ENCODE measurements at places on chromosomes 4 and X.

DNA sequence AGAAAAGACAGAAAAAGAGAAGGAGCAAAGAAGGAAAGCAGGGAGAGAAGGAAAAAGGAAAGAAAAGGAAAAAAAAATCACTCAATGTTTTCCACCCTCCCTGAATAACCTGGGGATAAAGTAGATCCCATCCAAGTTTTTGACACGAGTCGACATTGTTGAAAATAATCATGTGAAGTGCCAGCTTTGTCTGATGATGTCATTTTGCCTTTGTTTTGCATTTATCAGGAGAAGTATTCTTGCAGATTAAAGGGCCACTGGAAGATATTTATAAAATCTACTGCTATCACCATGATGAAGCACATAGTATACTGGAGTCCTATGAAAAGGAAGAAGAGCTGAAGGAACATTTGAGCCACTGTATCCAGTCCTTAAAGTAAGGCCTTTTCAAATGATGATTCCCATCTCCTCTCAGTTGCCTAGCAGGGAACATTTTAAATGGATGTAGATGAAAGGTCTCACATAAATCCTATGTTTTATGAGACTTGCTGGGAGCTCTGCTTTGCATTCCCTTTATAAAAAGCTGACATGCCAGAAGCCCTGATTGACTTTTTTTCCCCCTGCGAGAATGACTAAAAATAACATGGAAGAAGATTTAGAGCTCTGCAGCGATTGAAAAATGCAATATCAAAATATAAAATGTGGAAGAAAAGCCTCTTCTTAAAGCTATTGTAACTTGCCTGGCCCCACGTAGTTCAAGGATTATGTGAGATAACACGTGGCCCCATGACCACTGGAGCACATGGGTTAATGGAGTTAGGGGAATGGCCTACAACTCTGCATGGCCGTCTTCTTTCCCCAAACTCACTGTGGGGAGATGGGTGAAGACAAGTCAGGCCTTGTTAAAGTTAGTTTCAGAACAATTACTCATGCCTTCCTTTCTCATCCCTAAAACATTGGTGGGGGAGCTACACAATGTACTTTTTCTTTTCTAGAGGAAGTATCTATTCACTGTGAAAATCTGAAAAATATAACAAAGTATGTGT is 77.5 kb downstream of the INTS12 start:
- no peak for DNase-seq

GRCh38 chr4:39295784-39296183 is 70.4 kb downstream of the RFC1 start:
- no peak for DNase-seq

DNA sequence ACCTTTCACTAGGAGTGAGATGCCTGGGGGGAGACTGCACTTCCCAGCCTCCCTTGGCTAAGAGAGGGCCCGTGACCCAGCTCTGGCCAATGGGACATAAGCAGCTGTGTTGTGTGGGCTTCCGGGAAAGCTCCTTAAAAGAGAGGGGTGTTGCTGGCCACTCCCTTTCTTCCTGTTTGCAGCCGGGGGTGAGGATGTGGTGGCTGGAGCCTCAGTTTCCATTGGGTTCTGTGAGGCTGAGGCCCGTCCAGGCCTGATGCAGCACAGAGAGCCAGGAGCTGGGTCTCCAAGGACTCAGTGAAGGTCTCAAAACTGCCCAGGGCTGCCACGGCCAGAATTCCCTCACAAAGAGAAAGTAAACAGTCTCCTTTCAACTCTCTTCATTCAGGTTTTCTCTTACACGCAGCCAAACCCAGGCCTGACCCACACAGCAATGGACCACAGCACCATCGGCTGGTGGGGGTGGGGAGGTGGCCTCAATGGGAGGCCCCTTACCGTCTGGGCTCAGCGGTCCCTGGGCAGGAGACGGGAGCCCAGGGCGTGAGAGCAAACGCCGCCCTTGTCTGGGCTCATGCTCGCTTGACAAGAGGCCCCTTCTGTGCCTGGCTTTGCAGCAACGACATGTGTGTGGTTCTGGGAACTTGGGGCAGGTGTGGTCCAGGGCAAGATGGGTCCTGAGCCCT is 6.6 kb downstream of the NKX1-1 start:
- DNase-seq: no peak

- no peak for DNase-seq
These were observed 223.7 kb downstream of the PDHA2 start for GRCh38 chr4:96063639-96064038.

DNA sequence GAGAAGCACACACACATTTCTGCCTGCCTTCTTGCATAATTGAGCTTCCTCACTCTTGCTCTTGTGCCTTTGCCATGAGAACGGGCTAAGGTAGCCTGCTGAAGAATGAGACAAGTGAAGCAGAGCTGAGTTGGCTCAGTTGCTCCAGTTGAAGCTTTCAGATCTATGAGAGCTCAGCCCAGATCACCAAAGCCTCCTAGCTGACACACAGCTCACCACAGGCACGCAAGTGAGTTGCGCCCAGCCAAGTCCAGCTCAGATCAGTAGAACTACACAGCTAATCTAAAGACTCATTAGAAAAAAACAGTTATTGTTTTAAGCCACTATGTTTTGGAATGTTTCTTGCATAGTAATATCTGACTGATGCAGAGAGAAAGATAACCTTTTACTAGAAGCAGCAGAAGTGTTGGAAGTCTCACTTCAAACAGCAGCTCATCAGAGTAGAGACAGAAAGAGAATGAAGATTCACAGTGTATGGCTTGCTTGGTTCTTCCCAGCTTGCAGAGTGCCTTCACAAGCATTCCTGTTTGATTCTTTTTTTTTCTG is 362.4 kb downstream of the MID1IP1 start:
- no peak for DNase-seq

- DNase-seq: no peak
These were observed 25.1 kb upstream of the CLDN34 start for GRCh38 chrX:9942086-9942485.

- no peak for DNase-seq
These were observed 5.8 kb downstream of the SSR4 start for GRCh38 chrX:153800177-153800722.

- DNase-seq: no peak
These were observed 9.4 kb downstream of the GPRIN3 start for GRCh38 chr4:89298155-89298554.

GRCh38 chr4:88981993-88982392 is 75.0 kb downstream of the FAM13A start:
- no peak for DNase-seq

DNA sequence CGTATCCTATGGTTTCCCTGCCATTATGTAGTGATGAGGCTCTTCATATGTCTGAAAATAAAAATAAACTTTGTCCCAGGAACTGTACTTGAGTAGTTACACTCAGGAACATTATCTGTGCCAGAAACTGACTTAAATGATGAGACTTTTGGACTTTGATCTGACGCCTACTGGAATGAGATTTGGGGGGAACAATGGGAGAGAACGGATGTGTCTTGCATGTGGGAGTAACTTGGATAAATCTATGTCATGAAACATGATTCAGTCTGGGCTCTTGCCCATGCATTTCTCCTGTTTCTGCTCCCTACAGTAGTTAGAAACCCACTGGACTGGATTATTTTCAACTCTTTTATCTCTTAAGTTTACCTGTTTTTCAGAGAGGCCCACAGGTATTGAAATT is 2351.4 kb downstream of the PCDH7 start:
- no peak for DNase-seq

Measured in NCI-H1092 (cell line).